ENCODE measurements at places on chromosomes 7 and 10.

GRCh38 chr7:20602306-20602705 lies 13.2 kb upstream of the ABCB5 start:
- no peak for DNase-seq

GRCh38 chr7:107427462-107427861 lies 42.4 kb upstream of the GPR22 start:
- DNase-seq = peak; percentile 41

GRCh38 chr7:157522954-157523353 lies 186.2 kb downstream of the DNAJB6 start:
- DNase-seq = no peak

DNA sequence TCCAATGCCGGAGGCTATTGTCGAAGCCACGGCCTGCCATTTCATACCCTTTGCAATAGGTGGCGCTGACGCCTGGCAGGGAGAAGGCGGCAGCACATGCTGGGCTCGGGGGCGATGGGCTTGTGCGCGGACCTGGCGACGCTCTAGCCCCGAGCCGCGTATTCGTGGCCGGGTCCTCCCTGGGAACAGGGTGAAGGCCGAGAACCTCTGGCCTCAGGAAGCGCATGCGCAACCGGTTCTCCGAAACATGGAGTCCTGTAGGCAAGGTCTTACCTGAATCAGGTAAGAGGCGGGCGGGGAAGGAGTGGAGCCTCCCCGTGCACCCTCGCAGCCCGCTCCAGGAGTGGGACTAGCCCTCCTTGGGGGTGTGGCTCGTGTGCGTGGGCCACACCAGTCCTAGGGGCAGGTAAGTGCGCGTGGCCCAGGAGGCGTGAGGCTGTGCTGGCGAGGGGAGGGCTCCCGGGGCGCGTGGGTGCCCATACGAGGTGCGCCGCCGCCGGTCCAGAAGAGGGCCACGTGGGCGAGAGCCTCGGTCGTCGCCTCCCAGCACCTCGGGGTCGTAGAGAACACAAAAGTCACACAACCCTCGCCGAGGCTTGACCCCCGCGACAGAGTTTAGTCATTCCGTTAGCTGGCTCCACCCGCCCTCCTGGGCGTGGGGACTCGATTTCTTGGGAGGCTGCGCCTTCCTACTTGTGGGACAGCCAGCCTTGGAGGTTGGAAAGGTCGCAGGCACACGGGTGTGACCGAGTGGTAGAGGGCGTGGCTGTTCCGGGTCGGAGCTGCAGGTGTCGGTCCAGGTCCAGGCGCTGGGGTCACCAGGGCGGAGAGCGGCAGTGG lies 5.6 kb upstream of the MEST start:
- peak; percentile 95 for DNase-seq

DNA sequence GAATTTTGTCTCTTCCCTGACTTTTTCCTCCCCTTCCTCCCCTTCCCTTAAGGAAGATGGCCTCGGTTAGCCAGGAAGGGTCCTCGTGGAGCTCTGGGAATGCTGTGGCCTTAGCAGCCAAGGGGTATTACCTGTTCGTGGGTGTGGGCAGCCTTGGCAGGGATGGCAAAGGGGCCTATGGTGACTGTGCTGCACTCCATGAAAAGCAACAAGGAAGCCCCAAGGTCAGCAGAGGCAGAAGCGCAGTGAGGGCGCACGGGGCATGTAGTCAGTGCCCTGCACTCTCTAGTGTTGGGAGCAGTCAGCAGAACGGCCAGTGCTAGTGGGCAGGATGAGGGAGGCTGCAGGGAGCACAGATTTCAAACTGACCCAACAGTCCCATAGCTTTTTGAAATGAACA lies 191.8 kb downstream of the ADARB2 start:
- no peak for DNase-seq

GRCh38 chr10:96642973-96643372 lies 56.2 kb upstream of the TM9SF3 start:
- DNase-seq = peak; percentile 78

DNA sequence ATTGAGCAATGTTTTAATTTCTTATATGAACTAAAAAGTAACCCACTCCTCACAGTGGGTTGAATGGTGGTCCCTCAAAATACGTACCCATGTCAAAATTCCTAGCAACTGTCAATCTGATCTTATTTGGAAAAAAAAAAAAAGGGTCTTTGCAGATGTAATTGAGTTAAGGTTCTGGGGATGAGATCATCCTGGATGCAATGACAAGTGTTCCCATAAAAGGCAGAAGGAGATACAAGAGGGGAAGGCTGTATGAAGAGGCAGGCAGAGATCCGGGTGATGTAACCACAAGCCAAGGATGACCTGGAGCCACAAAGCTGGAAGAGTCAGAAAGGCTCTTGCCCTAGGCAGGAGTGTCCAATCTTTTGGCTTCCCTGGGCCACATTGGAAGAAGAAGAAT lies 516.3 kb upstream of the MKI67 start:
- DNase-seq = no peak

- DNase-seq = no peak
Observed at GRCh38 chr10:89476150-89476549, 59.2 kb downstream of the SLC16A12 start.

- peak; percentile 75 for DNase-seq
Observed at GRCh38 chr10:71213761-71214440, 1.5 kb downstream of the UNC5B start.

- DNase-seq = no peak
Observed at GRCh38 chr10:3527869-3528268, 257.1 kb downstream of the KLF6 start.

Data from body of pancreas (tissue), 4 donors.